ENCODE measurements at places on chromosomes 6 and 20. TPM values are rescaled to one million over a fixed set of nuclear protein-coding genes. Genes with fewer than 3 reads are reported as not detected.

Gene OSTM1
- 11.9 TPM for total RNA-seq

Gene ADA
- 61.2 TPM for total RNA-seq

Gene COL11A2
- total RNA-seq = 1.5 TPM

Gene TBXT
- not detected for total RNA-seq

Gene MRAP2
- 1.1 TPM for total RNA-seq

Gene DOK5
- total RNA-seq = not detected

Gene ELOVL2
- 3.6 TPM for total RNA-seq

Gene FOXQ1
- 4.8 TPM for total RNA-seq

Gene C6orf15
- not detected for total RNA-seq

Gene SAMD3
- total RNA-seq = not detected

Gene HLA-DQA2
- not detected for total RNA-seq

Gene CCDC167
- 39.4 TPM for total RNA-seq

Gene LY6G6C
- 0.42 TPM for total RNA-seq

Gene NOX3
- not detected for total RNA-seq

Gene TCF15
- not detected for total RNA-seq

Gene MYLK4
- 0.15 TPM for total RNA-seq

Gene BPIFA2
- total RNA-seq = not detected

Gene EPHA7
- total RNA-seq = 0.04 TPM

Gene SDCBP2
- total RNA-seq = 1.6 TPM

Gene BNIP5
- not detected for total RNA-seq

Gene THEMIS
- not detected for total RNA-seq

Gene TNXB
- 0.57 TPM for total RNA-seq

Gene KCNK16
- not detected for total RNA-seq

Gene PTPRT
- total RNA-seq = not detected

Gene ITCH
- 21.0 TPM for total RNA-seq

Gene C6orf132
- 1.9 TPM for total RNA-seq

Gene NFATC2
- total RNA-seq = 9.2 TPM

Gene RIN2
- total RNA-seq = 27.9 TPM

Gene NKAIN2
- total RNA-seq = not detected

Gene SPATS1
- not detected for total RNA-seq

Measured in A549 treated with ZK216348 at 1 μM for 4 hours (cell line).